ENCODE measurements at places on chromosomes 13 and 19. TPM values are rescaled to one million over a fixed set of nuclear protein-coding genes. Genes with fewer than 3 reads are reported as not detected.

JUND gene
- polyA plus RNA-seq = 164 TPM

TBCB gene
- 269 TPM for polyA plus RNA-seq

ZNF829 gene
- 3.6 TPM for polyA plus RNA-seq

GSX1 gene
- polyA plus RNA-seq = not detected

RGL3 gene
- polyA plus RNA-seq = 2.4 TPM

USHBP1 gene
- not detected for polyA plus RNA-seq

PPM1N gene
- polyA plus RNA-seq = 4.0 TPM

PIN1 gene
- 77.4 TPM for polyA plus RNA-seq

SLC35E1 gene
- polyA plus RNA-seq = 18.9 TPM

CLDN10 gene
- polyA plus RNA-seq = not detected

FUT1 gene
- not detected for polyA plus RNA-seq

BTBD2 gene
- polyA plus RNA-seq = 8.2 TPM

NAPA gene
- 95.3 TPM for polyA plus RNA-seq

FGF9 gene
- polyA plus RNA-seq = 3.6 TPM

MTUS2 gene
- polyA plus RNA-seq = 0.06 TPM

PAF1 gene
- 64.1 TPM for polyA plus RNA-seq

CEACAM16 gene
- polyA plus RNA-seq = not detected

CCL25 gene
- polyA plus RNA-seq = 1.2 TPM

LYPD5 gene
- polyA plus RNA-seq = not detected

RNF113B gene
- polyA plus RNA-seq = not detected

C1QTNF9B gene
- polyA plus RNA-seq = not detected

C19orf81 gene
- polyA plus RNA-seq = 1.3 TPM

SLC25A42 gene
- polyA plus RNA-seq = 35.9 TPM

RGS9BP gene
- 0.11 TPM for polyA plus RNA-seq

LYPD3 gene
- polyA plus RNA-seq = 0.25 TPM

FRY gene
- 1.2 TPM for polyA plus RNA-seq

C3 gene
- not detected for polyA plus RNA-seq

RASIP1 gene
- polyA plus RNA-seq = 0.26 TPM

SIGLEC8 gene
- not detected for polyA plus RNA-seq

DHX34 gene
- polyA plus RNA-seq = 13.3 TPM

CEBPA gene
- 0.15 TPM for polyA plus RNA-seq

NKPD1 gene
- polyA plus RNA-seq = not detected

TPTE2 gene
- polyA plus RNA-seq = not detected

CDC37 gene
- 78.8 TPM for polyA plus RNA-seq

CD320 gene
- polyA plus RNA-seq = 34.4 TPM

ZNF208 gene
- polyA plus RNA-seq = 1.1 TPM

FLT1 gene
- polyA plus RNA-seq = 0.26 TPM

ZNF99 gene
- polyA plus RNA-seq = not detected

HRC gene
- polyA plus RNA-seq = not detected

LCP1 gene
- polyA plus RNA-seq = 835 TPM

ADGRE1 gene
- polyA plus RNA-seq = 0.06 TPM

ZNF606 gene
- 9.1 TPM for polyA plus RNA-seq

HIPK4 gene
- polyA plus RNA-seq = 0.11 TPM

SPACA4 gene
- polyA plus RNA-seq = not detected

CD209 gene
- polyA plus RNA-seq = not detected

ZNF813 gene
- 7.2 TPM for polyA plus RNA-seq

CYP2S1 gene
- polyA plus RNA-seq = not detected

FOSB gene
- polyA plus RNA-seq = 48.1 TPM

DNAJC15 gene
- polyA plus RNA-seq = 36.7 TPM

CGB2 gene
- polyA plus RNA-seq = not detected

RASAL3 gene
- 27.0 TPM for polyA plus RNA-seq

ZNF560 gene
- polyA plus RNA-seq = not detected

TNNI3 gene
- polyA plus RNA-seq = not detected

ZIK1 gene
- 9.9 TPM for polyA plus RNA-seq

IGLON5 gene
- not detected for polyA plus RNA-seq
